ENCODE measurements at places on chromosomes 2 and 18. TPM values are rescaled to one million over a fixed set of nuclear protein-coding genes. Genes with fewer than 3 reads are reported as not detected.

RAB6C gene
- total RNA-seq, result 0.42 TPM

DNA sequence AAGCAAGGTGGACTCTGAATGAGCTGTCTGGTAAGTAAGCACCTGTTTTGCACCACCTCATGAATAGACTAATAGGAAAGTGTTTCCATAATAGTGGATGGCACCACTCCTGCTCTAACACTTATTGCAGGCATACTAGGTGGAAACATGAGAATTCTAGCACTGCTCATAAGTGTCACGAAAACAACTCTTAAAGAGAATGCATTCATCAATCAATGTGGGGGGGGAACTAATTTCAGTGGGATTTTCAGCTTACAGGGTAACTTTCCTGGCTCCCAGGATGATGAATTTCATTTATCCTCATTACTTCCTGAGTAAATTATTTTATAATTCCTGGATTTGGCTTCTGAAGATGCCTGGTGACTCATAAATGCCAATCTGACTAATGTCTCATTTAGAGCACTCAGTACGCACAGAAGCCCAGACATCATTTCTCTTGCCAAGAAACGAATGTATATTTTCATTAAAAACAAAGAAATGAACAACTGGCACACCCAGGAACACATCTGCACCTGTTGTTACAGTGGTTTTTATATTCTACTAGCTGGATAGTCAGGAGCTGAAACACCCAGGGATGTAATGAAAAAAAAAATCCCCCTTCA is 129.6 kb downstream of the PID1 start:
- peaks cover 4% of the 10 kb centered on the region for H3K4me1 ChIP-seq
- H3K36me3 ChIP-seq, result no peaks in the 10 kb centered on the region
- no peak overlapping the region for H3K4me3 ChIP-seq
- no peak for DNase-seq

DNA sequence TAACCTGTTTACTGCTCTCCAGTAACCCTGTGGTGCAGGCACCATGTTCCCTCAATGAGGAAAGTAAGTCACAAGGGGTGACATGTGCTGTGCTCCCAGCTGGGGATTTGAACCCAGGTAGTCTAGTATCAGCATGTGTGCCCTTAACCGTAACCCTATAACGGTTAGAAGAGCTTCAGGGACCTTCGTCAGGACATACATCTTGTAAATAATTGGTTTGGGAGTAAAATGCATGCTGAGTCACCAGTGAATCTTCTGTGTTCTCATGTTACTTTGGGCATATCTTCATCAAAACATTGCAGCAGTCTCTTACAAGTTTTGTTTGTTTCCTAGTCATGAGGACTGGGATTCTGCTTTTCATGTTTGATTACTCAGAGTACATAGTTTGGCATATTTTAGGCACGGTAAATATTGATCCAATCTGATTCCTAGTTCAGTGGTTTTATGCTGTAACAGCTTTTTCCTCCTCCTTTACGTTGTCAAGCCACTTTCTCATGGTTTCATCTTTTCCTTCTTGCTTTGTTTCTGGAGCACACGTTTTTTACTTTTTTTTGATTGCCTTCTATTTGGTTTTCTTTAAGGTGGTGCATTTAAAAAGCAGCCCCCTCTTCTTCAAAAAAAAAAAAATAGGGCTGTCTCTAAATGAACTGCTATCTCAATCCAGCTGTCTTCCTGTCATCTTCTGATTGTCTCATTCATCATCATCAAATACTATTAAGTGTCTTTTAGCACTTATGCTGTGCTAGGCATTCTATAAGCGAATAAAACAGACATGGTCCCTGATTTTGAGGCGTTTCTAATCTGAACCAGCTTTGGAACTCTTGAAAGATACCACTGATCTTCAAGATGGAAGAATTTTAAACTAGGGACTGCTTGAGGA is 50.4 kb downstream of the CLIP4 start:
- H3K27me3 ChIP-seq, result no peaks in the 10 kb centered on the region
- DNase-seq, result no peak
- no peak overlapping the region for H3K27ac ChIP-seq
- H3K36me3 ChIP-seq, result peaks cover 26% of the 10 kb centered on the region
- no peaks in the 10 kb centered on the region for H3K4me1 ChIP-seq
- H3K4me3 ChIP-seq, result no peak overlapping the region

DNA sequence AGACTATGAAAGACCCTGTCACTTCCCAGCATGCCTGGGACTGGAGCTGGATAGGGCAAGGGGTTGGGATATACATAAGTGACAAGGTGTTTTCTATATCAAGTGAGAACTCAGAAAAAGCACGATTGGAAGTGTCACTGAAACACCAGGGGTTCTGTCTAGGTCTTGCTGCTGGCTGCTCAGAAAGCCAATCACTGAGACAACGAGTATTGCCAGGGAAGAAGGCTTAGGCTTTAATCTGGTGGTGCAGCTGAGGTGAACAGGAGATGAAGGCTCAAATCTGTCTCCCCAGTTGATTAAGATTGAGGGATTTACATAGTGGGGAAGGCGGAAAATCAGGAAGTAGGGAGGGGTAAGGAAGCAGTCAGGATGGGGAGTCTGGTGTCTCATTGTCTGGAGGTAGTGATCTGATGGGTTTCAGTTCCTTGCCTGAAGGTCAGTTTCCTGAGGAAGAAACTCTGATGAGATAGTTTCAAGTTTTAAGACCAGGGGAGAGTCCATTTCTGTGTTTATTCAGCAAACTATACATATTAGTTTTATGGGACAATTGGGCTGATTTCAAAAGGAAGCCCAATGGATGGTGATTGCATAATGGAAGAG is 3.5 kb upstream of the C2orf74 start:
- H3K4me3 ChIP-seq, result no peak overlapping the region
- no peaks in the 10 kb centered on the region for H3K4me1 ChIP-seq

DNA sequence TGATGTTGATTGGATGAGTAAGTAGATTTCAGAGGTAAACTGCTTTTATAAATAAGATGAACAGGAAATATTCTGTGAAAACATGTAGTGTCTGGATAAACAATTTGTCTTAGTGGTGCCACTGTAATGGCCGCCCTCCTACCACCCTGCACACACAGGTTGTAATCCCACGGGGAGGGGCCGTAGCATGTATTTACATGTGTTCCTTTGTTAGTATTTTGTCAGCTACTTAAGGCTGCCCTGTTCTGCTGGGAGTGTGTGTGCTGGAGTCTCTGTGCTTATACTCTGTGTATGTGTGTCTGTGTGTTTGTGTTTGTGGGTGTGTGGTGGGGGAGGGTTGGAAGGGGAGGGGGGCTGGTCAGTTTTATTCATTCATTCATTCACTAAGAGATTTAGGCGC is 5.1 kb downstream of the TSHZ1 start:
- H3K27ac ChIP-seq, result peak overlapping the region; percentile 94
- peak; percentile 82 for DNase-seq
- H3K27me3 ChIP-seq, result no peaks in the 10 kb centered on the region
- H3K4me1 ChIP-seq, result peaks cover 81% of the 10 kb centered on the region
- no peak overlapping the region for H3K4me3 ChIP-seq

ALPG gene
- total RNA-seq, result not detected

GRCh38 chr2:8229546-8229986 is 452.3 kb upstream of the ID2 start:
- peak overlapping the region; percentile 35 for H3K27ac ChIP-seq
- peak; percentile 92 for DNase-seq
- H3K4me1 ChIP-seq, result peaks cover 19% of the 10 kb centered on the region
- H3K27me3 ChIP-seq, result no peaks in the 10 kb centered on the region

DNA sequence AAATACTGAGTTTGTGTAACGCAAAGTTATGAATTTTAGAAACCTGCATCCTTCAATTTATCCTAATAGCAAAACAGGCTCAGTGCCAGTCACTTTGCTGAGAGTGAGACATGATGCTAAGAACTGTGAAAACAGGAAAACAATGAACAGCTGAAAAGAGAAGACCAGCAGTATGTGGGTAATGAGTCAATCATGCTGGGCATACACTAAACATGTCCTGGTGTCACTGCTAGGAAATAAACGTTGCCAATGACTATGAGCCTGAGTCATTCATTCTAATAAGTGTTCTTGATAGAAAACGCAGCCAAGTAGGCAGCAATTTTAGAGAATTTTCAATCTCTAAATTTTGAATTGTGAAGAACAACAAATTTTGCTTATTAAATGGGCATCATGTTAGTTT is 237.3 kb downstream of the GALR1 start:
- no peak overlapping the region for H3K4me3 ChIP-seq
- H3K27ac ChIP-seq, result no peak overlapping the region
- H3K36me3 ChIP-seq, result no peaks in the 10 kb centered on the region
- H3K27me3 ChIP-seq, result no peaks in the 10 kb centered on the region

GRCh38 chr18:11487390-11487789 is 122.0 kb upstream of the SLC35G4 start:
- no peaks in the 10 kb centered on the region for H3K36me3 ChIP-seq
- no peaks in the 10 kb centered on the region for H3K27me3 ChIP-seq
- no peak overlapping the region for H3K4me3 ChIP-seq
- no peak overlapping the region for H3K27ac ChIP-seq
- no peaks in the 10 kb centered on the region for H3K4me1 ChIP-seq

DNA sequence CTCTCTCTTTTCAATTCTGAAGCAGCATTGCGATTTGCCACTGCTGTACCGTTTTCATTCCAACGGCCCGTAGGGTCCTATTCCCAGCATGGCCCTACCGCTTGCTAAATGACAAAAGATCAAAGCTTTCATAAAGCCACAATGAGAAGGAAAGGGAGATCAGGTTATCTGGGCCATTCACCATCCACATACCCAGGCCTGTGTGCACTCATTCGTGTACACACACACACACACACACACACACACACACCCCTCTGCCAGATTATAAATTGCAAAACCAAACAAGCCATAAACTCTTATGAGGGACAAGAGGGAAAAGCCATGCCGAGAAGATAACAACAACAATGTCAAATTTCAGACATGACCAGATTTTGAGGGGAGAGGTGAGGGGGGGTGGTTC is 282.3 kb downstream of the BCL11A start:
- no peak overlapping the region for H3K27ac ChIP-seq
- H3K4me3 ChIP-seq, result no peak overlapping the region
- H3K4me1 ChIP-seq, result no peaks in the 10 kb centered on the region
- H3K36me3 ChIP-seq, result no peaks in the 10 kb centered on the region
- H3K27me3 ChIP-seq, result no peaks in the 10 kb centered on the region

- H3K4me1 ChIP-seq, result peaks cover 13% of the 10 kb centered on the region
- H3K4me3 ChIP-seq, result no peak overlapping the region
- H3K36me3 ChIP-seq, result no peaks in the 10 kb centered on the region
- no peak for DNase-seq
- H3K27me3 ChIP-seq, result no peaks in the 10 kb centered on the region
Observed at GRCh38 chr2:19125901-19126680, 232.3 kb downstream of the OSR1 start.

DNA sequence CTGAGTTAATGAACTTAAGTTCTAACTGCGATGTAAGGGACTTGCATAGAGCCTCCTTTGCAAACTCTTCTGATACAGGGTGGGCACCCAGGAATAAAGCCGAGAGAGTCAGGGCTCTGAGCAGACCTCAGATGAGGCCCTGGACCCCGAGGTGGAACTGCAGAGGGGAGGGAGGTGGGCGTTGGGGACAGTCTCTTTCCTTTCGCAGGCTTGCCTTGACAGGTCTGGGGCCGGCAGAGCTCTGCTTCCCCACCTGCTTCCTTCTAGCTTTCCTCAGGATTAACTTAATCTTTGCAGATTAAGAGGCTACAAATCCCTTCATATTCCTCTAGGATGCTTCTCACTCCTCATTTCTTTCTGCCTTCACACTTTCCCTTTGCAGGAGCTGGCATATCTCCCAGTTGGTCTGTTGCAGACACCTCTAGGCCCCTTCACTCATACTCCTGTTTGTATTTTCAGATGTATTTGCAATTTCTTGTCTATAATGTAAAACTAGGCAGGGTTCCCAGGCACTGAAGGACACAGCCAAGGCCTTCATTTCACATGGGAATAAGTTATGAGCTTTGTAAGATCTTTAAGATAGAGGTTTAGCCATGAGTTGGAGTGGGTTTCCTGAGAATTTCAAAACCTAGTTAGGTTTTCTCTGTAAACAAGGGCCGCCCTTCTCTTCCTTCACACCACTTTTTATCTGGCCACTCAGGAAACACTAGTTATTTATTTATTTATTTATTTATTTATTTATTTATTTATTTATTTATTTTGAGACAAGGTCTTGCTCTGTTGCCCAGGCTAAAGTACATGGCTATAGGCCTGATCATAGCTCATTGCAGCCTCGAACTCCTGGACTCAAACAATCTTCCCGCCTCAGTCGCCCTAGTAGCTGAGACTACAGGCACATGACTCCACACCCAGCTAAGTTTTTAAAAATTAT is 70.9 kb downstream of the MTCL1 start:
- H3K27ac ChIP-seq, result peak overlapping the region; percentile 82
- no peaks in the 10 kb centered on the region for H3K36me3 ChIP-seq

ADAM23 gene
- total RNA-seq, result 2.7 TPM

GRCh38 chr2:226366920-226367319 is 432.7 kb downstream of the IRS1 start:
- peaks cover 9% of the 10 kb centered on the region for H3K4me1 ChIP-seq
- no peaks in the 10 kb centered on the region for H3K36me3 ChIP-seq
- H3K4me3 ChIP-seq, result no peak overlapping the region
- no peaks in the 10 kb centered on the region for H3K27me3 ChIP-seq
- no peak for DNase-seq
- no peak overlapping the region for H3K27ac ChIP-seq

GRCh38 chr2:215260097-215260677 is 51.7 kb upstream of the ATIC start:
- DNase-seq, result no peak
- H3K27me3 ChIP-seq, result no peaks in the 10 kb centered on the region
- H3K4me3 ChIP-seq, result no peak overlapping the region
- no peaks in the 10 kb centered on the region for H3K4me1 ChIP-seq
- no peaks in the 10 kb centered on the region for H3K36me3 ChIP-seq

DNA sequence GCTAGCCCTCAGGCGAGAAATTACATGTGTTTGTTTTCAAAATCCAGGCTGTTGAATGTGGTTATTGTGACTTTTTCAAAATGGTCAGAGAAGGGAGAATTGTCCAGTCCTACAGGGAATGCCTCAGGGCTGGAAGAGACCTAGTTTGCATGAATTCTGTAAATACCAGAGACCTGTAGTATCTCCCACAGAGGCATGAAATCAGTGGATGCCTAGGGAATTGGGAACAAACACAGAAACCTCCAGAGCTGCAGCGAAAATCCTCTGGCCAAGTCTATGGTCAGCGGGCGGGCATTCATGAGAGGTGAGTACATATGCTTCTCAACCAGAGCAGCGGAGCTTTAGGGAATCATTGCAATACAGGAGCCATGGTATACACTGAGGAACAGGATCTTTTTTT is 1596.5 kb upstream of the NXPH2 start:
- no peaks in the 10 kb centered on the region for H3K4me1 ChIP-seq
- H3K27ac ChIP-seq, result no peak overlapping the region
- no peaks in the 10 kb centered on the region for H3K27me3 ChIP-seq
- no peaks in the 10 kb centered on the region for H3K36me3 ChIP-seq
- no peak for DNase-seq

DNA sequence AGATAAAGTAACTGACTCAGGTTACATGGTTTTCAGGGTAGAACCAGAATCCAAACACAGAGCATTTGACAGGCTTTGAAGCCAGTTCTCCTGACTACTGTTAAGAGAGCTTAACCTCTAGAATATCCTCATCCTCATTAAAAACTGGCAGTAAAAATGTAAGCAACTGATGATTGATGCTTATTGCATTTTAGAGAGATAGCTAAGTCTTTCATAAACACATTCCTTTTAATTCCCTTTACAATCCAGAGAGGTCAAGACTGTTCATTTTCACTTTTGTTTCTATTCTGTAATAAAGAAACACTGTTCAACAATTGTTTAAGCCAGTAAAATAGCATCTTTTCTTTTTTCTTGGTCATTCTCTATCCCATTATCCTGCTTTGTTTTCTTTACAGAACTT is 53.9 kb upstream of the RAB27B start:
- DNase-seq, result no peak
- H3K36me3 ChIP-seq, result no peaks in the 10 kb centered on the region
- H3K4me1 ChIP-seq, result peaks cover 13% of the 10 kb centered on the region
- no peak overlapping the region for H3K27ac ChIP-seq
- H3K27me3 ChIP-seq, result no peaks in the 10 kb centered on the region

TRIB2 gene
- total RNA-seq, result 46.2 TPM
